ENCODE measurements at places on chromosomes 1 and 21.

GRCh38 chr1:39178541-39179431, 25.7 kb upstream of the MACF1 start:
- no peak for DNase-seq

DNA sequence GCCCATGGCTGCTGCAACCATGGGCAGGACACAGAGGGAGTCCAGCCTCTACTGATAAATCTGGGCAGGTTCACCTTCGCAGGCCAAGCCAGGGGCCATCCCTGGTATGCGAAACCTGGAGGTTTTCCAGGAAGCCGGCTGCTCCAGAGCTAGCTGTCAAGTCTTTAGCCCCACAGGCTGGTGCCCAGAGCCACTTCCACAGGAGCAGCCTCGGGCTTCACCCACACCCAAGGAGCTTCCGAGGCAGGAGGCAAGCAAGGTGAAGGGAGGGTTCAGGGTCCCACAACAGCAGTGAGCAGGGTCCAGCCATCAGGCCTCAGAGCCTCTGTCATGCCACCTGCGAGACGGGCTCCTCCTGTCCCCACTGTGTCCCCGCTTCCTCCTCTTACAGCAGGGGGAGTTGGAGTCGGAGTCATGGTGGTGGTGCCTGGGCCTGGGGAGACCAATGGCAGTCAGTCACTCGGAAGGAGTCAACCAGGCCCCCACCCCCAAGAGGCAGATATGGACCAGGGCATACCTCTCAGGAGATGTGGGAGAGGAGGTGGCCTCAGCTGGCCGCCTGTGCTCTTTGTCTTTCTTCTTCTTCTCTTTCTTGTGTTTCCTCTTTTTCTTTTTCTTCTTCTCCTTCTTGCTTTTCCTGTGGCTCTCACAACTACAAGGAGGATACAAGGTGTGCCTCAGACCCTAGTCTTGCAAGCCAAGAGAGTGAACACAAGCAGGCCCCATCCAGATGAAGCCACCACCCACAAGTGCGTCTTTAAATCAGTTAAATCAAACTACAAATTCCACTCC, 2.1 kb downstream of the C1orf35 start:
- DNase-seq = no peak

DNA sequence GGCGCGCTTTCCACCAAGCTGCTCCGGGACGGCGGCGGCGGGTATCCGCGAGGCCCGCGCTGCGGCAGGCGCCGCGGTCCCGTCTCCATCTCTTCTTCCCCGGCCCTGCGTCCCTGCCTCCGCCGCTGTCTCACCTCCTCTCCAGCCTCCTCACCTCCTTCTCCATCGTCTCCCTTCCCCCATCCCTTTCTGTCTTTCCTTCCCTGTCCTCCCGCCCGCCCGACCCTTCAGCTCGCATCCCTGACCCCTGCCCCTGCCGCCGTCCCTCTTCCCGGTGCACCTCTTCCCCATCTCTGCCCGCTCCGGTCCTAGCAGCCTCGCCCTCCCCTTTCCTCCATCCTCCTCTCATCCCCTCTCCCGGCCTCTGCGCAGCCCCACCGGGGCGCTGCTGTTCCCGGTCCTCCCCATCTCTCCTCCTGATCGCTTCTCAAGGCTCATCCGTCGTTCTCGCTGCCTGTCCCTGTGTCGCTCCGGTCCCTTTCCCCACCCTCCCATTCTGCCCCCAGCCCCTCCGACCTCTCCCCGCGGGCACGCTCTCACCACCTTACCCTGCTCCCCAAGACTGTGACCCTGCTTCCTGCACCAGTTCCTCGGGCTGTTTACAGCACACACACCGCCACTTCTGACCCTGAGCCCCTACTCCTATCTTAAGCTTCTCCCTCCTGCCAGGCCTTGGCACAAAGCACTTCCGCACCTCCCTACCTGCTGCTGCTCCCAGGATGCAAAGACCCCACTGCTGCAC, 760 bp upstream of the NPHP4 start:
- no peak for DNase-seq

- no peak for DNase-seq
Observed at GRCh38 chr1:245988393-245989078, 518.5 kb downstream of the SMYD3 start.

GRCh38 chr1:220884981-220885918, 6.0 kb downstream of the HLX start:
- DNase-seq = no peak

DNA sequence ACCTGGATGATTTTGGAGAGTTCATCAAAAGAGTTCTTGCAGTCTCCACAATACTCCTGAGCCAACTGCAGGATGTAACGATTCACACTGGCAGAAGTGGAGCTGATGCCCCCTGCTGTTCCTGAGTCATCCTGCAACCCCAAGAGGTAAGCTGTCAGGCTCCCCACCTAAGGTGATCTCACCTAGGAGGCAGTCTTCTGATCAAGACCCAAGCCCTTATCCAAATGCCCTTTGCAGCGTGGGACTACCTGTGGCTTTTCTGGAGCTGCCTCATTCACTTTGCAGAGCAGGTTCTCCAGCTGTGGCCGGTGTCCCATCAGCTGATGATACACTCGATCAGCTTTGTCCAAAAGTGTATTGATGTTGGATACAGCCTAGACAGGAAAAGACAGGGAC, 96.4 kb downstream of the UBR4 start:
- peak; percentile 28 for DNase-seq

DNA sequence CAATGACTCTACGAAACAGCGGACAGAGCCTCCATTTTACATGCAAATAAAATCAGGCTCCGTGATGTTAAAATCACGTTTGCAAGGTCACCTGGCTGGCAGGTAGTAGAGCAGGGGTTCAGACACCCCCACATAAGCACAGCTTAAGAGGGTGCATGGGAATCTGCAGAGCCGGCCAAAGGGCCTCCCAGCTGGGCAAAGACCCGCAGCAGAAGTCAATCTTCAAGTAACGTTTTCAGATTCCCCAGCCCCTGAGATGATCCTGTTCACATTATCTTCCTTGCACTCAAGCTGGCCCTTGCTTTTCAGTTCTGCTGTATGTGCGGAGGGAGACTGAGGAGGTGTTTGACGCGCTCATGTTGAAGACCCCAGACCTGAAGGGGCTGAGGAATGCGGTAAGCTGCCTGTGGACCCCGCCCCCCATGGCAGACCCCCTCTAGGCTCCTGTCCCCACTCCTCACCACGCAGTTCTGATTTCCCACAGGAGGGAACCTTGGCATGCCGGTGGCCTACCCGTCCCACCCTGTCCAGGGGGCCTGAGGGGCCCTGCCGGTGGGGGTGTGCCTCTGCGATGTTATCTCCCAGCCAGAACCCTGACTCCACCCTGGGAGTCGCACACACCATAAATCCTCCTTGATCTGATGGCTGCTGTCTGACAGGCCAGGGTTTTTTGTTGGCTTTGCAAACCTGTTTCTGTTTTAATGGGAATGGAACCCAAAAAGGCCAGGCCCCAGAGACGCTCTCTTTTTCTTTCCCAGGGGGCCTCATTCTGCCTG, 28.2 kb downstream of the GRHL3 start:
- no peak for DNase-seq

GRCh38 chr1:247542811-247543210, 6.1 kb upstream of the GCSAML start:
- no peak for DNase-seq

DNA sequence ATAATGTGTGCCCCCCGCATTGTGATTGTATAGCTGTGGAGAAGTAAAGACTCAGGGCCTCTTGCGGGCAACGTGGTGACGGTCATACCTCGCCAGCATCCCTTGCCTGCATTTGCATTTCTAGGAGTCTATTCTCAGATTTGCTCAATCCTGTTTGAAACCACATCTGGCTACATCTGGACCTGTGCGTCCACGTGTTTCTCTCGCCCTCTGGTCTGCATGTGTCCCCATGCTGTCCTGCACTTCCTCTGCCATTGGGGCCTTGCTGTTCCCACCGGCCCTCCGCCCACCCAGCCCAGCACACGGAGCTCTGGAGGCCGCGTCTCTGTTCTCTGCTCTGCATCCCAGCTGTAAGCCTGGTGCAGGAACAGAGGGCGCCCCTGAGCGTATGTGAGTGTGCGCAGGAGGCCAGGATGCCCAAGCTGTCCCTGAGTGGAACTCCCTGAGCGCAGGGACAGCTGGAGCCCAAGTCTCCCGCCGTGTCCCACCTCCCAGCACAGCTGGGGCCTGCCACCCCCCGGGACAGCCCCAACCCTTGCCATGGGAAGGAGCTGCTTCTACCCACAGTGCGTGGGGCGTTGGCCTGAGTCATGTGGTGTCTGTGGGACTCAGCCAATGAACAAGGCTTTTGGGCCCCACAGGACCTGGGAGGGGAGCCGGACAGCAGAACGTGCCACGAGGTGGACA, 1.6 kb downstream of the KRTAP10-2 start:
- DNase-seq = no peak

DNA sequence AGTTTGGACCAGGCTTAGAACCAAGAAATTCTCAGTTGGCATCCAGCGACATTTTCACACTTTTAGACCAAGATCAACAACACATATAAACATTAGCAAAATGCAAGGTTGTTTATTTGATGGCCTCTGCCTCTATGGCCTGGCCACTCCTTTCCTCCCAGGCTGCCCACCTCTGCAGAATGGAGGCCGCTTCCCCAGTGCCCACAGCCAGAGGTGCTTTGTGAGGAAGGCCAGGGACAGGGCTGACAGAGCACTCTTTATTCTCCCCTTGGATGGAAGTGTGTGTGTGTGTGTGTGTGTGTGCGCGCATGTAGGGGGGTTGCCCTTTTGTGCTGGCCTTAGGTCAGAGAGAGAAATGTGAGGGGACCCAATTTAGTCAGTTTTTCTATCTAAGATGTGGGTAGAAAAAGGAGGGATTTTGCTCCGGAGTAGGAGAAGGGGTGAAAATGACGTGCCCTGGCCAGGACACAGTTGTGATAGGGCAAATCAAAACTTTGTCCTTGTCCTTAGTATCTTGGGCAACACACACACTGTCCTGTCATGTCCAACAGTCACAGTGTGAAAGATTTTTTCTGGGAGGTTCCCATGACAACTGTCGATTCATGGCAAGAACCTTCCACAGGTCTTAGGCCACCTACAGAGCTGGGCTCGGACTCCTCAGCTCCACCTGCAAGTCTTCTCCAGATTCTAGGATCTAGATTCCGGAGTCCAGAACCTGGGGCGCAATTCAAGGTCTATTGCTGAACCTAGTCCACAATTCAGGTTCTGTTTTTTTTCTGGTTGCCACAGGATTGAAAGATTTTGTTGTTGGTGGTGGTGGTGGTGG, 104.9 kb upstream of the SLC2A1 start:
- no peak for DNase-seq

- DNase-seq = no peak
Observed at GRCh38 chr1:42433369-42433768, 22.5 kb downstream of the ZMYND12 start.

GRCh38 chr1:96872757-96873156, 151.2 kb downstream of the PTBP2 start:
- no peak for DNase-seq

GRCh38 chr1:19101244-19101643, 108.8 kb downstream of the UBR4 start:
- peak; percentile 63 for DNase-seq

DNA sequence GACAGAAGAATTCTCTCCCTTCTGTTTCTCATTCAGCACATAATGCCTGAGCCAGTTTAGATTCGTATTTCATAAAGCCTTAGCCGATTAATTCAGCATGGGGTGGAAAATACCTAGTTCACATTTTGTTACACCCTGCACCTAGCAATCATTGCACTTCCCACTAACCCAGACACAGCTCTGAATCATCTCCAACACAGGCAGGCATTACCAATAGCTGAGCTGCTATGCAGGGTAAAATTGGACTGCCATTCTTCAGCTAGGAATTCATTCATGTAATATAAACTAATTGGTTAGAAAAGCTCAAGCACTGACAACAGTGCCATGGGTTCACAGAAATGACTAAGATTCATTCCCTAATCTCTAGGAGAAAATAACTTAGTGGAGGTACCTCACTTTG, 26.9 kb upstream of the NKAIN1 start:
- no peak for DNase-seq

GRCh38 chr1:163912170-163912884, 590.6 kb downstream of the NUF2 start:
- DNase-seq = peak; percentile 69

- no peak for DNase-seq
Observed at GRCh38 chr1:194466706-194467105, 1280.3 kb upstream of the B3GALT2 start.

GRCh38 chr1:227890451-227891222, 57.1 kb downstream of the WNT9A start:
- no peak for DNase-seq

DNA sequence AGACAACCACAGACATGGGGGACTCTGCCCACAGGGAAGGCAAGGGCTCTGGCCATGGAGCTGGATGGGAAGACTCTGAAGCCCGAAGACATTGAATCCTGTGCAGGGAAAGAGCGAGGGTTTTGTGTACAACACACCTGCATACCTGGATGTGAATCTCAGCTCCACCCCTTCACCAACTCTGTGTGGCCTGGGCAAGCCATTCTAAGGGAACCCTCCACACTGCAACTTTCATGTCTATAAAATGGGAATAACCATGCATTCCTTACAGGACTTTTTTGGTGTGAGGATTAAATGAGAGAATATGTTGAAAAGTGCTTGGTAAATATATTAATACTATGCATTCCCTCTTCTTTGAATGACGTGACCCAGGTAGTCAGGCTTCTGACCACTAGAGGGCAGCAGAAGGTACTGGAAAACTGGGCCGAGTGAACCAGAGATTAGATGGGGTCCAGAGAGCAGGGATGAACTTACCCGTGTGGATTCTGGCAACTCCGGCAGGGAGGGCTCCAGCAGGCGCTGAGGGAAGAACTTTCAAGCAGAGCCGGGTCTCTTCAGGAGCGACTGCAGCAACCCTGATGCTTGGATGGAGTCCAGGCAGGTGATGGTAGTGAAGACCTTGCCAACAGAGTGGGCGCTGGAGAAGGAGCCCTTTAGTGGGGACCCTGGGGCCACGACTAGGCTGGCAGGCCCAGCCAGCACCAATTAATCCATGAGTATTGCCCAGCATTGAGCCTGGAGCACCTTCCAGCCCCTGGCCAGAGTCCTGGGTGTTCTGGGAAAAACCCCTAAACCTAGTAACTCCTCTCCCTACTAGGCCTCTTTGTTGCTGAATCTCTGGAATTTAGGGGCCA, 834 bp upstream of the ELF3 start:
- peak; percentile 75 for DNase-seq

DNA sequence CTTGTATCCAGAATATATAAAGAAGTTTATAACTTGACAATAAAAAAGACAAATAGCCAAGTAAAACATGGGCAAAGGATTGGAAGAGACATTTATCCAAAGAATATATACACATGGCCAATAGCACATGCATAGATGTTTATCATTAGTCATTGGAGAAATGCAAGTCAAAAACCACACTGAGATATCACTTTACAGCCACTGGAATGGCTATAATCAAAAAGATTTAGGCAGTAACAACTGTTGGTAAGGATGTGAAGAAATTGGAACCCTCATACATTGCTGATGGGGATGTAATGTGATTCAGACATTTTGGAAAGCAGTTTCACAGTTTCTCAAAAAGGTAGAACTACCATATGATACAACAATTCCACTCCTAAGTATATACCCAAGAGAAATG, 51.1 kb downstream of the SLC44A5 start:
- DNase-seq = no peak

All from fibroblast of mammary gland (primary cell).